ENCODE measurements at places on chromosomes 6 and 20.

- no peak for DNase-seq
Measured at GRCh38 chr6:110345025-110345424, 13.1 kb downstream of the METTL24 start.

DNA sequence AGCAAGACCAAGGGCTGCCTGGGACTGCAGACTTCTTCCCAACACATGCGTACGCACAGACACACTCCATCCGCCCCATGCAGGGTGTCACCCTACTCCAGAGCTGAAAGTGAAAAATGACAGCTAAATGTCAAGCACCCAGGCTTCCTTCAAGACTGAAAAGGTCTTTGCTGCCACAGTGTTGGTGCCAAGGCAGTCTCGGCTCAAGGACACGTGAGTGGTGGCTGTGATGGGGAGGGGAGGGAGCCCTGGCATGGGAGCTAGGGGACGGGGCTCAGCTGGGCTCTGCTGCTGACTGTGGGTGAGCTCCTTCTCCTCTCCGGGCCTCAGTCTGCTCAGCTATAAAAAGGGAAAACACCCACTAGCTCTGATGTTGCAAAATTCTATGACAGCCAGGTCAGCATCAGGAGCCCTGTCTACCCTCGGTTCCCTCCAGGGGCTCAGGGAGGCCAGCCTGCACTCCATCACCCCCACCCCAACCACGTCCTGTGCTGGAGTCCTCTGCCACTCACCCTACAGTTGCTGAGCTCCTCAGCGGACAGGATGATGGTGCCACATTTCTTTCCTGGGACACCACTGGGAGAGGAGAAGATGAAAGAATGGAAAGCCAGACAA is 47.6 kb downstream of the CPNE5 start:
- DNase-seq, result no peak

DNA sequence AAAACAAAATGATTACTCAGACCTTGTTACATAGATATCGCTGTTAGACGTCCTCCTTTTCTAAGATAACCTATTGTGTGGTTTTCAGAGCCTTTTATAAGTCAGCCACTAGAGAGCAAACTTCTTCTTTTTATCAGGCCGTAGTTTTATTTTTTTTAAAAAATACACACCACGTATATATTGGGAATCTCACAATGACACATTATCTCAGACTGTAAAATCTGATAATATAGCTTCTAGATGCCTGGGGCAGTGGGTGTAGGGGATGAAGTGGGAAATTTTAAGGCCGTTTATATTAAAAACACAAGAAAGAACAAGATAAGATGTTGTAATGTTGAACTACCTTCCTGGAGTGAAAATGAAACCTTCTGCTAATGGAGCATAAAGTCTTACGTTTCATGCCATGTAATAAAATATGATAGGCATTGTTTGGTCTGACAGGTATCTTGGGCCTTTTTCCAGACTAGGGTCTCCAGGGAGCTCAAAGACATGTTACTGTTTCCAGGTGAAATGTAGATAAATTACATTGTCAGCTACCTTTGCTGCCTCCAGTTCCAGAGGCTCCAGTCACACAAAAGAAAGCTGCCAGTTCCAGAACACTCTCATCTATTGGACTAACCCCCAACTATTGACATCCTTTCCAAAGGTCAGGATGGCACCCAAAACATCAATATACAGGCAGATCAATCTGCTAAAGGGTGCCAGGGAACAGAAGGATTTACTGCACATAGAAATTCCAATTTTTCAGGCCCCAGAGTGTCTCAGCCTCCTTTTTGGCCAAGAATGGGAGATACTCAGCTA is 130.2 kb upstream of the AKIRIN2 start:
- peak; percentile 39 for DNase-seq

GRCh38 chr20:63360850-63361518 is at the start of gene CHRNA4:
TSS of gene CHRNA4 (minus strand) at chr20:63361349. CDS start at chr20:63361165, 184 bp downstream.
- no peak for DNase-seq

- DNase-seq, result no peak
Measured at GRCh38 chr6:75206576-75207342, 906 bp upstream of the COL12A1 start.

DNA sequence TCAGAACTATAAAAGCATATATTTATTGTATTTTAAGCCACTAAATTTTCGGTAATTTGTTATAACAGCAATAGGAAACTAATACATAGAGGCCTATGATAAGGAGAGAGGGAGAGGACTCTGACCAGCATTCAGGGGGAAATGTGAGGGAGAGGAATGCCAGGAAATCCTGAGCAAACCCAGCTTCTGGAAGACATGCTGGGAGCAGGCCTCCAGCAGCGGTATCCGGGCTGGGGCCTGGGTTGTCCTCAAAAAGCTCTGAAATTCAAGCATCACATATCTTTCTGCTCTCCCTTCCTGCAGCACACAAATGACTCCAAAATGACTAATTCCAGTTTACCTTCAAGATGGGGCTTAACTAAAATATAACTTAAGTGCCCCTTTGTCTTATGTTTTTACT is 33.4 kb upstream of the RIMS1 start:
- DNase-seq, result no peak

DNA sequence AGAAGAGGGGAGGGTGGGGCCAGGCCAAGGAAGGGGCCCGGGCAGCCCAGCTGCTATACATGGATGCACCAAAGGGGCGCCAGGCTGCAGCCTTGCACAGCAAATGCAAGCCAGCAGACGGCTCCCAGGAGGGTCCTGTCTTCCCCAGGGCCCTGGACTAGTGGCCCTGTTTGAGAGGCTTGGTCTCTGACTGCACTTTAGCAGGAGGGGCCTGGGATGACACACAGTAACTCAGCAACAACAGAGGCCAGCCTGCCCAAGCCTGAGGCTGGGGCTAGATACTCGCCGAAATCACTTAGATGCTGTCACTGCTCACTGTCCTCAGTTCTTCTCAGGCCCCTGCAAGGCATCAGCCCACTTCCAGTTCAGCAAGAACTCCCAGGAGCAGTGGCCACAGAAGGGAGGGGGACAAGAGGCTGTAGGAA is 73.5 kb downstream of the TRAM2 start:
- DNase-seq, result no peak

- DNase-seq, result peak; percentile 59
Measured at GRCh38 chr20:44736170-44737021, 9.3 kb upstream of the KCNK15 start.

DNA sequence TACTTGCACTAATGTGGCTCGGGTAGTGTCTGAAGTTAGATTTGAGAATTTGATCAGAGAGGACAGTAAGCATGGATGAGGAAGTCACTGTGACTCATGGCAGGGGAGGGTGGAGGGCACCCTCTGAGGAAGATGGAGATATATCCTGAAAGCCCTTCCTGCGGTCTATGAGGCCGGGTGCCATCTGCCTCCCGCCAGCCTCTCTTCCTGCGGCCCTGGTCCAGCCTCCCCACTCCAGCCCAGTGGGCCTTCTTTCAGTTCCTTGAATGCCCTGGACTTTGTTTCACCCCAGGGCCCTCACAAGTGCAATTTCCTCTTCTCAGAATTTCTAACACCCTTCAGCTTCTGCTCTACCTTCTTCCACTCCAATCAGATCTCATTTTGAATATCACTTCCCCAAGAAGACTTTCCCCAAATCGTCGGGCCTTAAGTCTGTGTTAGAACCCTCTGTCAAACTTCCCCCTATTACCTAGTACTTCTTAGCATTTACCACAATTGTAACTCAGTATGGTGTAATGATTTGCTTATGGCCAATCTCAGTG is 20.2 kb upstream of the TNFAIP3 start:
- DNase-seq, result no peak

- DNase-seq, result no peak
Measured at GRCh38 chr6:148693882-148694484, 52.8 kb upstream of the UST start.

- DNase-seq, result no peak
Measured at GRCh38 chr6:115922971-115923370, 137.7 kb downstream of the FRK start.

DNA sequence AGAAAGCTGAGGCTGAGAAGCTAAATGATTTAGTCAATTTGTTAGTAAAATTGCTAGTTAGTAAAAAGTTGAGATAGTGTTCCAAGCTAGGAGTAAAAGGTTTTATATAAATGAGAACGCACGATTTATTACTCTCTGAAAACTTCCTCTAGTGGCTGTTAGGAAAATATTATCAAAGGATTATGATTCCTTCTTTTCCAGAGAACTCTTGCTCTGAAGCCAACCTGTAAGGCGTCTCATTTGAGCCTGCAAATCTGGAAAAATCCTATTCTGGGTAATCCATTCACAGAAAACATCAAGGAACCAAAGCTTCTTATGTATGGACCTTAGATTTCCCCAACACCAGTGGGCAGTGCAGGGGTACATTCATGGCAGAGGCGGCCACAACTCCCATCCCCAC is 252.7 kb downstream of the SOD2 start:
- no peak for DNase-seq

- no peak for DNase-seq
Measured at GRCh38 chr6:37723016-37723415, 25.3 kb upstream of the MDGA1 start.

DNA sequence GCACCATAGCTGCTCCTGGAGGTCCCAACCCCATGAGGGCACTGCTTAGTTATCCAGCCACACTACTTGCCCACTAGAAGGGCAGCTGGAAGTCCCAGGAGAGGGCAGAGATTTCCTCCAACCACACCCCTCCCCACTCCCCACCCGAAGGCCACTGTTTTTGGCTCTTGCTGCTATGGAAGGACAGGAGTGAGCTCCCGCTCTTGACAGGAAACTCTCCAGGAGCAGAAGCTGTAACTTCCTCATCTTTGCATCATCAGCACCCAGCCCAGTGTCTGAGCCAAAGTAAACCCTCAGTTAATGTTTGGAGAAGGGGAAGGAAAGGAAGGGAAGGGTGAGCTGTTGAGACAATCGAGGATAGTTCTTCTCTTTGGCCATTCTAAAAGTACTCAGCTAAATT is 120.7 kb downstream of the MTFR2 start:
- no peak for DNase-seq

DNA sequence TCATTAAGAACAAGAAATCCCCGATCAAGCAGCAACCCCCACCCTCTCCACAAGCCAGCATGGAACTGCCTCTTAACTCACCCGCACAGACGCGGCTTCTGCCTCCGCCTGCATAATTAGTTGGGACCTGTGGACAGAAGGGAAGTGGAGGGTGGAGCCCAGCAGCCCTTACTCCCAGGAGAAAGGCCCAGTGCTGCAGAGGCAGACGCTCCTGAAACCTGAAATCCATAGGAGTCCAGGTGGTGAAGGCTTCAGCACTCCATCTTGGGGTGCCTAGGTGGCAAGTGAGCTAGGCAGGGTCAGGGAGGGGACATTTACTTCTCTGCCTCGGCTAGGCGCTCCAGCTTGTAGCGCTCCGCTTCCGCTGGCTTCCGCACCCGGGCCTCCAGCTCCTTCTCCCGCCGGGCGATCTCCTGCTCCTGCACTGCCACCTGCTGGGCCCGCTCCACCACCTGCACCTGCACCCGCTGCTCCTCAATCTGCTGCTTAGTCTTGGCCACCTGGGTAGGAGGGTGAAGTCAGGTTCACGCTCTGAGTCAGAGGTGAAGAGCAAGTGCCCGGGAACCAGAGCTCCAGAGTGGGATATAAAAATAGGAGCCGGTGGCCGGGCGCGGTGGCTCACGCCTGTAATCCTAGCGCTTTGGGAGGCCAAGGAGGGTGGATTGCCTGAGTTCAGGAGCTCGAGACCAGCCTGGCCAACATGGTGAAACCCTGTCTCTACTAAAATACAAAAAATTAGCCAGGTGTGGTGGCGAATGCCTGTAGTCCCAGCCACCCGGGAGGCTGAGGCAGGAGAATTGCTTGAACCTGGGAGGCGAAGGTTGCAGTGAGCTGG is 10.7 kb downstream of the TUBB start:
- peak; percentile 88 for DNase-seq

GRCh38 chr6:111871207-111871606 is 2.0 kb downstream of the FYN start:
- peak; percentile 77 for DNase-seq

GRCh38 chr6:26335631-26336323 is 29.2 kb upstream of the BTN3A2 start:
- DNase-seq, result no peak

GRCh38 chr6:129499843-129500219 is 210.1 kb downstream of the ARHGAP18 start:
- DNase-seq, result no peak

GRCh38 chr6:83047065-83047754 is 18.4 kb downstream of the UBE3D start:
- DNase-seq, result no peak

- no peak for DNase-seq
Measured at GRCh38 chr6:170037541-170038250, 253.2 kb downstream of the DLL1 start.

DNA sequence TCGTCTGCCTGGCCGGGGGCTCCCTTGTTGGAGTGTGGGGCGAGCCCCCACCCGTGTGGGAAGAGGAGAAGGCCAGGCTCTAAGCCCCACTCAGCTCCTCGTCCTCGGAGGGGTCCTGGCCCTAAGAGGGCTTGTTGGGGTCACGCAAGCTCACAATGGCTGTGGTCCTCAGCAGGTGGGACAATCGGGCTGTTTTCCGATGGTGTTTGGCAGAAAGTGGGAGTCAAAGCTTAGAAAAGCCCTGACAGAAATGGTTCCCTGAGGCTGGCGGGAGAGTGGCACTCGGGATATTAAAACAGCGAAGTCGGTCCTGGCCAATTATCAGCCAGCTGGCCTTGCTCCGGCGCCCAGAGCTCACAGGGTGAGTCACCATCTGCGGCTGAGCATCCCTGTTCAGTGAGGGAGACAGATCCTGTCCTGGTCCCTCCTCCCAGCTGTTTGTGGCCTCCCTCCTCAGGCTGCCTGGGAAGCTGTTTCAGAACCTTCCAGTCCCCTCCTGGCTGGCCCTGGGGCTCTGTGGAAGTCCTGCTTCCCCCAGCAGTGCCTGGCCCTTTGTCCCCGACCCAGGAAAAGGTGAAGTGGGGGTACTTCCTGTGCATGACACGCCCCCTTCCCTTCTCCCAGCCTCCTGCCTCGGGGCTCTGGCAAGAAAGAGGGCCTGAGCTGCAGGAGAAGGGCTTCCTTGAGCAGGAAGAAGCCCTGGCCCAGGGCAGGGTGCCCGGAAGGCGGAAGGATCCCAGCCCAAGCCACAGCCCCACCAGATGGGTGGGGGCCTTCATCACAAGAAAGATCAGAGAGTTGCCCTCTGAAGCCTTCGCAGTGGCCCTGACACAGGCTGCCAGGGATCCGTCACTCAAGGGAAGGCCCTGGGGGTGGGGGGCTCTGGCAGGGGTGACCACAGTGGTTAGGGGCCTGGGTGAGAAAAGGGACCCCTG is 53.6 kb upstream of the BHLHE23 start:
- no peak for DNase-seq

Data from activated CD4-positive, alpha-beta T cell treated with anti-CD3 and anti-CD28 coated beads, Interleukin-2, Interleukin-4, amounts not matched to agents 100 ng/mL and 50 ng/mL, durations not matched to agents 16 hours and 8 hours (primary cell).